ENCODE measurements at places on chromosomes 16 and 17.

- DNase-seq = no peak
These were observed 52.0 kb upstream of the CBX4 start for GRCh38 chr17:79891113-79891730.

- no peak for DNase-seq
These were observed 47.4 kb upstream of the MEIOC start for GRCh38 chr17:44608727-44609435.

DNA sequence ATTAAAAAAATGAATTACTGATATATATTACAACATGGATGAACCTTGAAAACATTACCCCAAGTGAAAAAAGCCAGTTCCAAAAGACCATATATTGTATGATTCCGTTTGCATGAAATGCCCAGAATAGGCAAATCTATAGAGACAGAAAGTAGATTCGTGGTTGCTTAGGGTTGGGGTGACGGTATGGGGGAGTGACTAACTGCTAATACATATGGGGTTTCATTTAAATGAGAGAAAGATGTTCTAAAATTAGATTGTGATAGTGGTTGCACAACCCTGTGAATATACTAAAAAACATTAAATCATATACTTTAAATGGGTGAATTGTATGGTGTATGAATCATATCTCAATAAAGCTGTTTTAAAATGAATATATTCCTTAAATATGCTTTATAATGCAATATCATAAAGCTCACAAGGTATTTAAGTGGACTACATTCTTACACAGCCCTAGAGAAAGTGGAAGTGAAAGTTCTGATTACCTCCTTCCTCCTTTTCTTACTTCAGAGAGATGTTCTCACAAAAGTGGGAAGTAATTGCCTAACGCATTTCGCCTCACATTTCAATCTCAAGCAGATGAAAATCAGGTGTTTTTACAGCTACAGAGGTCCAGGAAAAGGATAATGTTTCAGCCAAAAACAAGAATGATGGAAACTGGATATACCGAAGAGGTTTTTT, 142.7 kb upstream of the GNAO1 start:
- DNase-seq = no peak

- DNase-seq = no peak
These were observed 33.7 kb upstream of the MFSD6L start for GRCh38 chr17:8832711-8833352.

- no peak for DNase-seq
These were observed 23.1 kb downstream of the PITPNC1 start for GRCh38 chr17:67400193-67400592.

- no peak for DNase-seq
These were observed 12.9 kb downstream of the ZNF319 start for GRCh38 chr16:57987441-57988177.

Data from stimulated activated CD8-positive, alpha-beta memory T cell treated with anti-CD3 and anti-CD28 coated beads, Interleukin-7, amount 100 ng/mL, for 4 hours (primary cell).